NCI-H446 treated with DMSO at 0.1 percent for 48 hours (cell line): ENCODE measurements at places on chromosomes 4 and X.

DNA sequence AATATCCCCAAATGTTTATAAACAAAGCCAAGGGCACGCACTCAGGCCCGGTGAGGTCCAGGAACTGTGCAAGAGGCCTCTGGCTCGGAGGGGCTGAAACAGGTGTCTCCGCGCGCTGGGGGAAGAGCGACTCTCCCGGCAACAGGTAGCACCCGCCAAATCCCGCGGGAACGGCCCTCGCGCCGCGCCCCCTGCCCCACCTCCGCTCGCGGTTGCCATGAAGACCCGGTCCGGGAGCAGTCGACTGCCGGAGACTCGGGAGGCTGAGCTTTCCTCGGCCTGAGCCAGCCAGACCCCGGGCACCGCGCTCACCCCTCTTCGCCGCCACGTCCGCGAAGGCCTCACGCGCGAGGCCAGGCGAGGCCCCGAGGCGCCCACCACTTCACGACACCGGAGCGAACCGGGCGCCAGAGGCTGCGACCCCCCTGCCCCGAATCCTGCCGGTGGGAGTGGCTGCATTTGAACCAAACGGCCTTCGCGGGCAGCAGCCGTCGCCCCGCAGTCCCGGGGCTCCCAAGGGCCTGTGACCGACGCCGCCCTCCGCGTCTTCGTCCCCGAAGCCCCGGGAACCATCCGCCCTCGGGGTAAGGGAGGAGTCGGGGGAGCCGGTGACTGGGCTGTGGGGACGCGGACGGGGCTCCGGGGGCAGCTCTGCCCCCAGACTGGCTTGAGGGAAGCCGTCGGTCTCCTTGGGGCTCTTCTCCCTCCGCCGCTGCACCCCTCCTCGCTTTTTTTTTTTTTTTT is at the start of gene NSUN7:
NSUN7 (plus strand) TSS at position 239 of the 744 bp plus-strand sequence. CDS start 739 bp downstream, outside the sequence.
- no peak for DNase-seq

- DNase-seq = peak; percentile 13
Observed at GRCh38 chr4:139633661-139634060, 32.0 kb upstream of the MGST2 start.

DNA sequence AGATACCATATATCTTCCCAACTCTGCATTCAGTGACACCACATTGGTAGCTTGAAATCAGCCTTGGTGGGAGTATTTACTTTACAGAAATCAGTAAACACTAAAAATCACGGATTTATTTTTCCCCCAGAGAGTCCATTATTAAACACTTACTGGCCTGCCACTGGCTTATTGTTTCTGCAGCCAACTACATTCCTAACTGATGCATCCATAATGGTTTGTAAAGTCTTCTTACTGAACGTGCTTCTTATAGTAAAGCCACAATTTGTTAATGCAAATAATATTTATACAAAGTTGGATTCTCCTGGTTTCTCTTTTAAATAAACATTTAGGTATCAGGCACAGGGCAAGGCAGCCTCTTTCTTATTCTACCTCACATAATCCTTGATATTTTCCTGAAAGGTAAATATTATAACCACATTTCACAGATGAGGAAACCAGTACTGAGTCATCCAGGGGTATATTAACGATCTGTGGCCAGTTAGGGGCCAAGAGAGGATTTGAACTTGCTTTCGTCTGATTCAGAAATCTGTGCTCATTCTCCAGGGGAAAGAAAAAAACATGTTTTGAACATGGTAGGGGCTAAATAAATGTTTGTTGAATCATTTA is 136.5 kb downstream of the RAB28 start:
- DNase-seq = no peak

GRCh38 chr4:144450526-144450925 is 195.4 kb upstream of the HHIP start:
- no peak for DNase-seq

DNA sequence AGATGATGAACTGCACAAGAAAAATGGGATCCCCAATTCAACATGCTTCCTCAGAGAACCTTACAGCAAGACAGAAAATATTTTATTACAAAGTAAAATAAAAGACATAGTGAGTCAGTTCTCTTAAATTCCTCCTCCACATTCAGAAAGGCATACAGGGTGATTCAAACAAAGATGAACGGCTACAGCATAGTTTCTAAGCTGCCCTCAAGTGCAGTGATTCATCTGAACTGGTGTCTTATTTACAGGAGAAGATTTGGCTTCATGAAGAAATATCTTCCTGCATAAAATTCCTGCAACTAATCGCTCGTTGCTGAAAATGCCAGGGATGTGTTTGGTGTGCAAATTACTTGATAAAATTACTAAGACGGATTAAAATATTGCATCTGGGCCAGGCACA is 103.6 kb downstream of the PRKX start:
- DNase-seq = no peak

- no peak for DNase-seq
Observed at GRCh38 chr4:141153751-141154510, 20.7 kb upstream of the RNF150 start.

DNA sequence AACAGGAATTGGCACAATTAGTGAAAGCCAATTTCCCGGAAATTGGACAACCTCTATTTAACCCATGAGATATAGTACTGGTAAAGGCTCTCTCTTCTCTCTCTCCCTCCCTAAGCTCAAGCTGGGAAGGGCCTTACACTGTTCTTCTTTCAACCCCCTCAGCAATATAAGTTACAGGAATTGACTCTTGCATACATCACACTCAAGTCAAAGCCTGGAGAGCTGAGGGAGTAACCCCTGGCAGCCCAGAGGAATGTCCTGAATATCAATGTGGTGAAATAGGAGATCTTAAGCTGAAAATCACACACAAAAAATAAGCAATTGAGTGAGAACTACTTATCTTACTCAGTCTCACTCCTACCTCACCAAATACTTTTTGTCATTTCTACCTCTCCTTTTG is 186.9 kb upstream of the SPOCK3 start:
- no peak for DNase-seq

DNA sequence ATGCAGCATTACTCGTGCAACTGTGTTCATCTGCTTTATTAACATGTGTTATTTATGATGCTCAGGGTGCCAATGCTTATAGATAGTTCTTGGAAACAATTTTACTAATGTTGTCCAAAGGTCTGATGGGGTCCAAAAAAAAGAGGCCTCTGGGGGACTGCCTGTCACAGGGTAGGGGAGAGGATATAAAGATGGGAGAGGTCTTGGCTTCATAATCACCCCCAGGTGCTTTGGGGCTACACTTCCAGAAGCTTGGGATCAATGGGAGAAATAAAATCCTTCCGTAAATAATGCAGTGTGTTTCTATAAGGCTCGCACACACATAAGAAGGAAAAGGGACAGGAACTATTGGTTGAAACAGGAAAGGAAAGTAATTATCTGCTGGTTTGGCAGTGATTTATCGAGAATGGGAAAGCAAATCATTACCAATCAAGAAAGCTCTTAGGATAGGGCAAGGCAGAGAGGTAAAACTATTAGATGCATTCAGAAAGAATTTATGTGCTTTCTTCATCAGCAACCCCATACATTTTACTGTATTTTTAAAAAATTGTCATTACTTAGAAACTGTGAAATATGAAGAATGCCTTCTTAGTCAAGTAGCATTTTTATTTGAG is 571.3 kb downstream of the PACRGL start:
- no peak for DNase-seq
